ENCODE measurements at places on chromosomes 3 and 15.
A peak's percentile ranks its signal among the peaks of the same experiment; 100 is the strongest.

DNA sequence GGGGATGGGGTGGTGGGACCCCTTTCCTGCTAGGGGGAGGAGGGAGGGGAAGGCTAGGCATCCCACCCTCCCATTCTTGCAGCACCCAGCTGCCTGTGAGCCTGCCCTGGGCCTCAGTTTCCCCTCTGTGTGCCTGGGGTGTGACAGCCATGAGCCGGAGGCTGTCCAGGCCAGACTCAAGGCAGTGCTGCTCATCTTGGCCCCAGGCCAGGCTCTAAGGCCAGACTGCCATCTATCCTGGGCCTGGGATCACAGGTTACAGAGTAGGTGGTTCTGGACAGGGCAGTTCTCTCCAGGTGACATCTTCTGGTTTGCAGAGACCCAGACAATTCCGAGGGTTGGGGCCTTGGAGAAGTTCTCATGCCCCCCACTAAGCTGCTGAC is 3.3 kb upstream of the VILL start:
- no peak for DNase-seq

- no peak for DNase-seq
These were observed 67.0 kb upstream of the CADPS start for GRCh38 chr3:62942227-62942626.

DNA sequence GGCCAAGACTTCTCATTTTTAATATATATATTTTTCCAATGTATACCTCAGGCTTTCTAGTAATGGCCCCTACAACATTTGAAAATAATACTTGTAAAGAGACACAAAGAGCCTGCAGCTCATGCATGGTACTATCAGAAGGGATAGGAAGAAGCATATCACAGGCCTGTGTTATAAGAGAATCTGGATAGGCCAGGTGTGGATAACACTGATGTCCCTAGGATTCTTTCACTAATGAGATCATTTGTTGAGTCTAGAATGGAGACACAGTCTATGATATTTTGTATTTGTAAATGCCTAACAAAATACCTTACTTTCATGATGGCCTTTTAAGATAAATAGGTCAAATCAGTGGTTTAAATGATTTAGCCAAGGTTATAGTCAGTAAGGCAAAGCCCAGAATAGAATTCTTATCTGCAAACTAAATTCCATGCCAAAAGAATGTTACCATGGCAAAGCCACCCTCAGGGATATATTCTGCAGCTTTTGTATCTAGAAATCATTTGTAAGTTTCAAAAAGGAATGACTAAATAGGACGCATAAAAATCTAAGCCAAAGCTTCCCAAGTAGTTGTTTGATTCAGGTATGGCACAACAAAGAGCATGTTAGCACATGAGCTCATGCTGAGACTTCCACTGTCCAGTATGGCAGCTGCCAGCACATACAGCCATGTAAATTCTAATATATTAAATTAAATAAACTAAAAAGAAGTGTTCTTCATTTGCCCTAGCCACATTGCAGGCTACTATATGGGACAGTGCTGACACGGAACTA is 10.0 kb downstream of the DCP1A start:
- no peak for DNase-seq

DNA sequence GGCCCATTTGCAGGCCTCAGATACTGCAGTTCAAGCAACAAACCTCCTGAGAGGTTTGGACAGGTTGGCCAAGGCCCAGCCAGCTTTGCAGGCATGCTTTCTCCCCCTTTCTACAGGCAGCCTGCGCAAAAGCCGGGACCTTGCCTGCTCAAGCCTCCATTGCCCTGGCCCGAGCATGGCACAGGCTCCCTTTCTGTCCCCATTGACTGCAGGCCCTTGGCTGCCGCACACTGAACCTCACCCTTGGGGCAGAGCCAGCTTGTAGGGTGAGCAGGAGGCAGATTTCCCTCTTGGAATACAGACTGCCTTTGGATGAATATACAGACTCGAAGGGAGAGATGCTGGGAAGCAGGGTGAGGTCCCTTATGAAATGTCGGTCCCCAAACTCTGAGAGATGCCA is 461.7 kb upstream of the PROK2 start:
- no peak for DNase-seq

DNA sequence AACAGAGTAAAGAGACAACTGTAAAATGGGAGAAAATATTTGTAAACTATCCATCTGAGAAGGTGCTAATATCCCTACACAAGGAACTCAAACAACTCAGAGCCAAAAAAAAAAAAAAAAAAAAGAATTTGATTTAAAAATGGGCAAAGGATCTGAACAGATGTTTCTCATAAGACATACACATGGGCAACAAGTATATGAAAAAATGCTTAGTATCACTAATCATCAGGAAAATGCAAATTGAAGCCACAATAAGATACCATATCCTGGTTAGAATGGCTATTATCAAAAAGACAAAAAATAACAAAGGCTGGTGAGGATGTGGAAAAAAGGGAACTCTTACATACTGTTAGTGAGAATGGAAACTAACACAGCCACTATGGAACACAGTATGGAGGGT is 36.2 kb downstream of the TXNRD3 start:
- DNase-seq, result no peak

- DNase-seq, result no peak
These were observed 17.2 kb downstream of the ZNF710 start for GRCh38 chr15:90018216-90018831.

GRCh38 chr15:44300572-44300971 is 12.1 kb downstream of the GOLM2 start:
- DNase-seq, result no peak

DNA sequence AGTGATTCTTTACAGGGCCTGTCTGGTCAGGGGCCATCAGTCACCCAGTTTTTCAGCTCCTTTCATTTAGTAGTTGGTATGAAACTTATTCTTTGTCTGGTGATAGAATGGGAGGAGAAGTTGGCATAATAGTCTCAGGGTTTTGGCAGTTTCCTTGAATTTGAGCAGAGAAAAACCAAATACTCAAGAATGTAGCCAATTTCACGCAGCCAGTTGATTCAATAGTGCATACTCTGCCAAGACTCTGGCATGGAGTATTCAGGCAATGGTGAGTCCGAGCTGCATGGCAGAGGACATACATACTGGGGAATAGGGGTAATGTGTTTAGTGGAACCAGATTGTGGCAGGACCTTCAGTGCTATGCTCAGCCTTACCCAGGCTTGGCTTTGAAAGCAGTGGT is 118.3 kb downstream of the GALK2 start:
- no peak for DNase-seq

DNA sequence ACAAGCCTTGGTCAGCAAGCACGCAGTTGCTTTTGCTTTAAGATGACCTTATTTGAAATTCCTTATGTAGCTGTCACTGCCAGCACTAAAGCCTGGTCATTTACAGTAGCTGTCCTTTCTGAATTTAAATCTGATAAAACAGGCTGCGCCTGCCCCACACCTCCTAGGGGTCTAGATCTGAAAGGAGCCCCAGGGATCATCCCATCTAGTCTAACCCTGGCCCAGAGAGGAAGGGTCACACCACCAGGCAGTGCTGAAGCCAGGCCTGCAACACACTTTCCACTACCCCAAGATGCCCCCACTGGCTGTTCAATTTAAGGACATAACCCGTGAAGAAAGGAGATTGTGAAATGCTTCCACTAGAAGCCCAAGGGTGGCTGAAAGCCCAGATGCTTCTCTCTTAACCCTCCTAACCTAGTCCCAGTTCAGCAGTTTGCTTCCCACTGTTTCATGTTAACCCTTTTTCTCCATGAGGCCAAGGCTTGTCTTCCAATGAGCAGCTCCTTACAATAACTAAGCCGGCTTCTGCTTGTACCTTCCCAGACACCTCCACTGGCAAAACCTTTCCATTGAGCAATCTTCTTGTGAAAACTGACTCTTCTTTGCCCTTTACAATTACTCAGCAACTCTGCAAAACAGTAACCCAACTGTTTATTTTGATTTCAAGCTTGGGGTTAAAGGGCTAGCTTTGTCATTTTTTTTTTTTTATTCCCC is 198.9 kb upstream of the LPP start:
- DNase-seq, result peak; percentile 9

DNA sequence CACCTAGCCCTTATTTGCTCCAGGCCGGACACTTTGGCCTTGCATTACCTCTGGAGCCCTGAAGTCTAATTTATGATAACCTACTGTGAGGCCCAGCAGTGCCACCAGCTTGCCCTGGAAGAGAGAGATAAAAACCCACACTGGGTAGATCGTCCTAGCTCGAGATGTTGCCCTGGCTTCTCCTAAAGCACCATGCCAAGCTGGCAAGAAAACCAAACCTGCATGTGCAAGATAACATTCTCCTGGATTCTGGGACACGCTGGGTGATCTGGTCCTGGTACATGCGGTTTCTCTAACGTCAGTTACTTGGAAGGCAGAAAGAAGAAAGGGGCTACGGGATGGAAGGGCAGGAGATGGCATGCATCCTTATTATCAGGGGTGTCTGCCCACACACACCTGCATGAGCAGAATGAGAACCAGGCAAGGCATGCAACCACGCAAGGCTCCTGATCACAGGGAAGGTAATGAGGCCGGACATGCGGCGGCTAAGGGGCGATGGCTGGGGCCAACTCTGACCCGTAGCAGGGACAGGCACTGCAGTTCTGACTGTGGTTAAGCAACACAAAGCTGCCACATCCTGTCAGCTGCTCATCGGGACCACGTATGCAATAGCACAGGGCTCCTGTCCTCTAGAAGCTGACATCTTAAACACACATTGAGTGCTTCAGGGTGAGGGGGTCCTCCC is 73.0 kb downstream of the OXNAD1 start:
- peak; percentile 100 for DNase-seq

DNA sequence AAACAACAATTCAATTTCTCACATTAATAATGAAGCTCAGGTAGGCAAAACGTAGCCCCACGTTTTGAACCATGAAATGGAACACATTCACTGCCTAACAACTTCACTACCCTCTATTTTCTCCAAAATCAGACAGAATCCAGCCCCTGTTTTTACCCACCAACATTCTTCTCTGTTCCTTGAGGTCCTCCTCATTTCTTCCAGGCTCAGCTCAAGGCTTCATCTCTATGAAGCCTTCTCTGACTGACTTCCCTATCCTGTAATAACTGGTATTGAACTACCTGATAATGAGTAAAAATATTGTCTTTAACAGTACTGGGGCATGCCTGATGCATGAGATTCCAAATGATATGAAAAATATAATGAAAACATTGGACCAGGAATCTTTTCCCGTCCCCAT is 2.2 kb downstream of the TFRC start:
- peak; percentile 68 for DNase-seq

GRCh38 chr15:76181705-76182107 is 121.9 kb downstream of the TMEM266 start:
- DNase-seq, result no peak

DNA sequence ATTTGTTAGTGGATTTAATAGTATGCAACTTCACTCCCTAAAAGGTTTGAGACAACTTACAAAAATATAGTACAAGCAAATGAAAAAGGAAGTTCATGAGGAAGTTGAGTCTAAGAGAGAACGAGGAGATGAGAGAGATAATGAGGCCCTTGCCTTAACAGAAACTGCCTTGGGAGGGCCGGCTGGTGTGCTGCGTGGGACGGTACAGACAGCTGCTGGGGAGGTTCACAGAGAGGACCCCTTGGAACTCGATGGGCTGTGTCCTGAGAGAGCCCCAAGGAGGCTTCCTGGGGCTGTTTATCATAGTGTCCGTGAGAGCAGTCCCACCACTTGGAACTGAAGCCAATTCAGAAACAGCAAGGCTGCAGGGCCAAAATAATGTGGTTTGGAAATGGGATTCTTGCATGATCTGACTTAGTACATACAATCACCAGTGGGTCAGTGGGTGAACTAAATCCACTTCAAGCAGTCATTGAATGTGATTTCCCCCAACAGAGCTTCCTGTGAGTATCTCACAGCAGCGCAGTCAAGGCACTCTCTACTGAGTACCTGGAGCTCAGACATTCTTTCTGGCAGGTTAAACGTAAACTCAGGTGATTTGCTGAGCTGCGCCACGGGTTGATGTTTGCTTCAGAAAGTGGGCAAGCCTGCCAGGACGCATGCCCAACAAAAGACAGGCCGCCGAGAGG is 90.8 kb downstream of the CRTC3 start:
- DNase-seq, result peak; percentile 71

- DNase-seq, result no peak
These were observed 36.2 kb downstream of the PFN2 start for GRCh38 chr3:149934524-149934923.

DNA sequence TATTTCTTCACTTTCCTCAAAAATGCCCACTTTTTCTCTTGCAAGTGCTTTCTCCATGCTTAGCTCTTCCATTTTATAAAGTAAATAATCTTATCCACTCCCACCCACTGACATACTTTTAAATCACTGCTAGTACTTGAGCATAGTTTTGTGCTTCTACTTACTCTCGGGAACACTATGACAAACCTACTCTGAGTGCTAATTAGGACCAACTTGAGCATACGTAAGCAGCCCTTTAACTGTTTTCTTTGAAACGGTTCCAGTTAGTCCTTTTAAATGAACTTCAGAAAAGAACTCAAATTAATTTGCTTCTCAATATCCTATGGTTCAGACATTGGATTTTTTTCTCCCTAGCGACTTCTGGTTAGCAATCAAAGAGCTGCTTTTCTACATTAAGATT is 280.0 kb upstream of the SOX2 start:
- DNase-seq, result no peak

- no peak for DNase-seq
These were observed 375.1 kb upstream of the DPH6 start for GRCh38 chr15:35921046-35921445.

DNA sequence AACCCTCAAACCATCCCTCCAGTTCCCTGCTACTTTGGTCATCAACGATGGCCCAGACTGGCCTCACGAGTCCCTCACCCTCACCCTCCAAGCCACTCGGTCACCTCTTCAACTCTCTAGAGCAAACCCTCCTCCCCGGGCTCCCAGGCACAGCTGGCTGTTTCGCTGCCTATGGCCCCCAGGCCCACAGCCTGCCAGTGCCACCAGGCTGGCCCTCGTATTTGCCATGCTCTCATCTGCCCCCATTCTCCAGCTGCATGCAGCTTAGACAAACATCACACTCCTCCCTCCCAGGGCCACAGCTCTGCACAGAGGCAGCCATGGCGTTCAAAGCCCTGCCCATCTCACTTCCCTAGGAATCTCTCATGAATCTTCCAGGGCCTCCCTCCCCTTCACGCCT is 13.8 kb downstream of the RAB43 start:
- no peak for DNase-seq

- DNase-seq, result no peak
These were observed 3.9 kb upstream of the RNU6-1 start for GRCh38 chr15:67843571-67844387.

- no peak for DNase-seq
These were observed 2.3 kb upstream of the SLC51B start for GRCh38 chr15:65042776-65043327.

- no peak for DNase-seq
These were observed 523.6 kb downstream of the OCA2 start for GRCh38 chr15:27575521-27575920.

DNA sequence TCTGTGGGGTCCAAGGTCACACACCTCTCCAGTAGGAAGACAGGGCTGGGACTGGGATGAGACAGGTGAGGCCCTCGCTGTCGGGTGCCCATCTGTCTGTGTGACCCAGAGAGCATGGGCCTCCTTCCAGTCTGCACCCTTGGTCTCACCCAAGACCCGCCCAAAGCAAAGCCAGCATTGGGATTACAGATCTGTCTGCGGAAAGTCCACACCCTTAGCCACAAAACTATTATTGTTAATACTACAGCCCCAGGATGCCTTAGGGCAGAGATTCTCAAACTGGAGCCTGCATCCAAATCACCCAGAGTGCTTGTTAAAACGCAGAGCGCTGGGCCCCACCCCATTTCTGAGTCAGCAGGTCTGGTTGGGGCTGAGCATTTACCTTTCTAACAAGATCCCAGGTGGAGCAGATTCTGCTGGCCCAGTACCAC is 58.5 kb upstream of the ZNF148 start:
- DNase-seq, result peak; percentile 74

GRCh38 chr15:60797444-60798040 is 318.6 kb upstream of the ICE2 start:
- no peak for DNase-seq

All from hematopoietic multipotent progenitor cell treated with erythropoietin and hydrocortisone succinate and interleukin-3 and kit ligand, for 8 days (in vitro differentiated cells).